ENCODE measurements at places on chromosomes 6 and 20.

GRCh38 chr6:105035299-105035698 lies 78.4 kb downstream of the LIN28B start:
- DNase-seq = no peak

DNA sequence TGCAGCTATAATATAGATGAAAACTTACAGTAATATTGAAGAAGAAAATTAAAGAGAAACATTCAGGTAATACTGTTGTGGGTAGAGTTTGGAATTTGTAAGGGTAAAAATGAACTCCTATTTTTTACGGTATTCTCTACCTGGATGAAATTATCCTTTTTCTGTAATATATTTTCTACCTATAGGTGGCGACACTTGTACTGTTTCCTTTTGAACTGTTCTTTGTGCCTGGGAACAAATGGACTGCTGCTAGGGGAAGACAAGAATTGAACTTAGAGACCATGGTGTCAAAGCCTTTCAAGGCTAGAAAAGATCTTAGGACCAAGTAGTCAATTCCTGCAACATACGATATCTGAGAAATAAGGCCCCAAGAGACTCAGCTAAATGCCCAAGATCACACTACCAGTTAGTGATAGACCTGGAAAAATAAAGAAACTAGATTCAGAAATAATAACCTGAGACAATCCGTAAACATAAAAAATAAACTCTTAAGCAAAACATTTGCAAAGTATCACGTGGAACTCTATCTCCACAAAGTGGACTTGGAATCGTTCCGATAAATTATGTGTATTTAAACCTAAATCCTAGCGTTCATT lies 383.8 kb downstream of the TFAP2A start:
- DNase-seq = no peak

DNA sequence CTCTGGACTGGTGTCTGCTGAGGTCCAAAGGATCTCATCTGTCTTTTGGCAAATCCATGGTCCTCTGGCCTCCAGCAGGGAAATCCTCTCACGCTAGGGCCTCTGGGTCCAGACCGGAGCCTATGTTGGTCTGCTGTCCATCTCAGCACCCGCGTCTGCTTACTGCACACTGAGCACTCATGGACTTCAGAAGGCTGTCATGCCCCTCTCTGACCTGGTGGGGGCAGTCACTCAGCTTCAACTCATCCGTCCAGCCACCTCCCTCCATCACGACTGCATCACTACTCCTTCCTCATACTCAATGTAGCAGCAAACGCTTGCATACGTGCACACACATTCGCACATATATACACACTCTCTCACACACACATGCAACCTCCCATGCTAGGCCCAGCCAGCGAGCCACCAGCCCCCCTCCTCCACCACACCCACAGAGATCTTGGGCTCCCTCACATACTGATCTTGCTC lies 33.3 kb downstream of the GABRR2 start:
- DNase-seq = peak; percentile 6

- no peak for DNase-seq
These were observed 7.8 kb upstream of the BTN3A1 start for GRCh38 chr6:26394289-26394688.

DNA sequence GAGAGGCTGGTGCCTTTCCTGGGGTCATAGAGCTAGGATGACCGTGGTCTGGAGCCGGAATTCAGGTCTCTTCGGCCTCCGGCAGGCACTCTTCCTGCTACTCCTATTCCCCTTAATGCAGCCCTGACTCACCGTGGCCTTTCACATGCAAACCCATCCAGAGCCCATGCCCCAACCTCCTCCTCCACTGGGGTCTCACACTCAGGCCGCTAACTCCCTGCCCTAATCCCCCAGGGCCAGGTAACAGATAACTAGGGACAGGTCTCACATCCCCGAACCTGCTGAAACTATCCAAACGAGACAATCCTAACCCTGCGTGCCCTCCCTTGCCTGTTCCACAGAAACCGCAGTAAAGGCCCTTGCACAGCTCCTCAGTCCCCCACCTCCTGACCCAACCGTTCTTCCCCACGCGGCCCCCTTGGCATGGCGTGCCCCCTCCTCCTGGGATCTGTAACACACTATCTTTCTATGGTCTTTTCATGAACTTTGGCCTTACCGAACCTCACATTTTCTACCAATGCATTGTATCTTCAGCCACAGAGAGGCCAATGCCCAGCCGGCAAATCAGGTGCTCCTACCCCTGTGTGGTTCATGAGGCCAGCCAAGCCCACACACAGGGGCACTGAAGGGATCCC lies 245.4 kb upstream of the EXOC2 start:
- DNase-seq = no peak

DNA sequence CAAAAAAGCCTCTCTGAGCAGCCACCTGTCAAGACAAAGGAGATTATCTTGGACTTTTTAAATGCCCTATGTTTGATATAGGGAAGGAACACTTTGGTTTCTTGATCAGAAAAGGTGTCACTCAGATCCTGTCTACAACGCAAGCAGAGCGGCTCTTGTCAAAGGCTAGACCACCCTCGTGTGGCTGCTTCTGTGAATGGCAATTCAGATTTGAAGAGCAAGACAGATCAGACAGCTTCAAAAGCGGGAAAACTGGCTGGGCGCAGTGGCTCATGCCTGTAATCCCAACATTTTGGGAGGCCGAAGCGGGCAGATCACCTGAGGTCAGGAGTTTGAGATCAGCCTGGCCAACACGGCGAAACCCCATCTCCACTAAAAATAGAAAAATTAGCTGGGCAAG lies 10.1 kb upstream of the NXT1 start:
- peak; percentile 62 for DNase-seq

DNA sequence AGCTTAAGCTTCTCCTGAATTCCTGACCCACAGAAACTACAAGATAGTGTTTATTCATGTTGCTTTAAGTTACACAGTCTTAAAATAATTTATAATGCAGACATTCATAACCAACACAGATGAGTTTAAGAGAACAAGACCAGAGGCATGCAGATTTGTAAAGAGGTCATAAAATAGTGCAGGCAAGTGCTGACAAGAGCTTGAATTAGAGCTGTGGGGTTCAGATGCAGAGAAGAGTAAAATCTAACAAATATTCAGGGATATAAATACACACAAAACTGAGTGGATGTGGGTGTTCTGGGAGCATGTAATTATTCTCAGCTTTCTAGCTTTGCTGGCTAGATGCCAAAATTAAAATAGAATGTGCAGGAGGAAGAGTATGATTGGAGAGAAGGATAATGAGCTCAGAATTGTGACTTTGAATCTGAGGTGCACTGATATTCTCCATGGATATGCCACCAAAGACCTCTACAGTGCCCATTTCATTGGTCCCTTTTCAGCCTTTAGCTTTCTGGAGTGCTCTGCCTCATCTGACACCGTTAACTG lies 291.9 kb upstream of the SGK1 start:
- DNase-seq = no peak

All from SHP77 treated with DMSO at 0.1 percent for 48 hours (cell line).